ENCODE measurements at places on chromosomes 16 and 17. TPM values are rescaled to one million over a fixed set of nuclear protein-coding genes. Genes with fewer than 3 reads are reported as not detected.

The TEKT3 gene
- 0.45 TPM for total RNA-seq

The CCL4 gene
- 3.8 TPM for total RNA-seq

GRCh38 chr17:66240630-66241029 is 11.4 kb upstream of the APOH start:
- no peak for DNase-seq

The ZNF469 gene
- 0.17 TPM for total RNA-seq

The RGS11 gene
- 4.0 TPM for total RNA-seq

The TEX19 gene
- total RNA-seq: not detected

DNA sequence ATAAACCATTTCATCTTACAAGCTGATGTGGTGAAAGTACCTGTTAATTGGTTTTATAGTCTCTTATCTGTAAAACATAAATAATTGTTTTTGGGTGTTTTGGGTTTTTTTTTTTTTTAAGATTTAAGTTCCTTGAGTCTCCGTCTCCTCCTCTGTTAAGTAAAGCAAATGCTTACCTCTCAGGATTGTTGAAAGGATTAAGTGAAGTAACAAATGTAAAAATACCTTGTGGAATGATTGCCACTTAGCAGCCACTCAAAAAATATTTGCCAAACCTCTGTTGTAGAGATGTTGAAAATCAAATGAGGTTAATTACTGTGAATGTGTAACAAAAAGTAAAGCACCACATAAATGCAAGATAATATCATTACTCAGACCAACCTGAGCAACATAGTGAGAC is 19.2 kb downstream of the LIMD2 start:
- no peak for DNase-seq

The GNG13 gene
- total RNA-seq: not detected

The ZNF276 gene
- 30.6 TPM for total RNA-seq
